ENCODE measurements at places on chromosomes 3 and 15.

GRCh38 chr15:35723852-35724251 is 177.9 kb upstream of the DPH6 start:
- DNase-seq, result no peak

DNA sequence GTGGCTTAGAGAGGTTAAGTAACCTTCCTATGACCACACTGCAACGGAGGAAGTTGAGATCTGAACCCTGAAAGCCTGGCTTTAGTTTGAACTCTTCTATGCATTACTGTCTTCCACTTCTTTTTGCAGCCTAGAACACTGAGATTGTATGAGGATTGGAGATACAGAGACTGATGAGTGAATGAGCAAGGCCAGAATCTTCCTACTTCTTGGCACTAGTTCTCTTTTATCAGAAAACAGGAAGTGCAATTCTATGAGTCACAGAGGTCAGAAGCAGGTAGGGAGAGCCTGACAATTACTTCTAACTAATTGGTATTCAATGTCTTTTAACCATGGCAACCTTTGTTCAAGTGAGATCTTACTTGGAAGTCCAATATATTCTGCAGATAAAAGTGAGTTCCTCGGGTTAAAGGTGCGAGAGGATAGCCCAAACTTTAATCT is 219.0 kb downstream of the SHQ1 start:
- DNase-seq, result peak; percentile 1

DNA sequence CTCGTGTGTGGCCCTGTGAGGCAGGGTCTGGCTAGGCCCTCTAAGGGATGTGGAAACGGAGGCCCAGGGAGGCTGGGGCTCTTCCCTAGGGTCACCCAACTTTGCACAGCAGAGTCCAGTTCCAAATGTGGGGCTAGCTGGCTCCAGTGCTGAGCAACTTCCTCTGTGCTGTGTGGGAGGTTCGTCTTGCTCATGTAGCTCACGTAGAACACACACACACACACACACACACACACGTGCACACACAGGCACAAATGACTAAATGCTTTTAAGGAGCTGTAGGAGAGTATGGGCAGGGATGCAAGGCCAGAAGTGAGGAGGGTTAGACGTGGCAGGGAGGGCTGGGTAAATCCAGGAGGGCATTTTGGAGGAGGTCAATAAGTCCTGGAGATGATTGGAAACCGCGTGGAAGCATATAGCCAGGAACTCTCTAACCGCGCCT is 213.8 kb downstream of the RPLP1 start:
- DNase-seq, result peak; percentile 33

DNA sequence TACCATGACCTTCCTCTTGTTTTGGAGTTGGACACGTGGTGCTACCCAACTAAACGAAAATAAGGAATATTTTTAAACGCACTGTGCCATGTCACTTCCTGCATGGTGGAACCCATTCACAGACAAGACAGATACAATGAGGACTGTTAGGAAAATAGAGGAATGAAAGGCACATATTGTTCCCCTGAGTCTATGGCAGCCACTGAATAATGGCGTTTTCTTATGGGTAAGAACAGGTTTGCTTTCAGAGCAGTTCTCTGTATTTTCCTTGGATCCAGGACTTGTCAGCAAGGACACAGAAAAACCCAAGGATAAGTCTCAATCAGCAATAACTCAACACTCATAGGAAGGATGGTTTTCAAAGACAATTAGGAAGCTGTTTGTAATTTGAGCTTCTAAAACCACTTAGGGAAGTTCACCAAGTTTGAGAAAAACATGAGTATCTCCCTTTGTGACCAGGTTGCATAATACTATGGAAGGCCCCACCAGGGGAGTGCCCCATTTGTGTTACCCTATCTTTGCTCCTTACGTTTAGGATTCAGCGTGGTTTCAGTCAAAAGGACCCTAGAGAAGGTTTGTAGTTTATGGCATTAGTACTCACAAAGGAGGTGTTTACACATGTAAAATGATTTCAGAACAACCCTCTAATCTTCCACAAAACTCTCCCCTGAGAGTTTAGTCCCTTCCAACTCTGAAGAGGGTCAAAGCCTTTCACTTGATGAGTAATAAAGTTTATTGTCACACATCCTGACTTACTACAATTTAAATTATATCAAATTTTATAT is 487.2 kb upstream of the ATP11B start:
- no peak for DNase-seq

DNA sequence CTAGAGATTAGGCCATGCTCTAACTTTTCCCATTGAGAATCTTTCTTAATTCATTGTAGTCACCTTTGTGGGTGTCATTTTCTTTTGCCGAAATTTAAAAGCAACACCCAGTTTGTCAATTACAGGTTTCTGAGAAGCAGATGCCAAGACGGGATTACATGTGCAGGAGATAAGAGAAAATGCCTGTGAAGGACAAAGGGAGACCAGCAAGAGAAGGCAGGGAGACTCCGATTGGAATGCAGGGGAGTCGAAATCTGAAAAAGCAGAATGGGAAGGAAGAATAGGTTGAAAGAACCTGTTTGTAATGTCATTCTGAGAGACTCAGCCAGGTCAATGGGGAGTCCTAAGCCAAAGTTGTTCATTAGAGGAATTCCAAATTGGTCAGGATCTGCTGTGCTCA is 3.6 kb upstream of the DPH6 start:
- no peak for DNase-seq

- peak; percentile 12 for DNase-seq
Observed at GRCh38 chr3:72445827-72446217, 402.4 kb downstream of the SHQ1 start.

- DNase-seq, result no peak
Observed at GRCh38 chr15:58065445-58066041, at the start of gene ALDH1A2. Gene ALDH1A2, minus strand, starts transcription at chr15:58065711. Its CDS starts 61 bp downstream, at chr15:58065650.

DNA sequence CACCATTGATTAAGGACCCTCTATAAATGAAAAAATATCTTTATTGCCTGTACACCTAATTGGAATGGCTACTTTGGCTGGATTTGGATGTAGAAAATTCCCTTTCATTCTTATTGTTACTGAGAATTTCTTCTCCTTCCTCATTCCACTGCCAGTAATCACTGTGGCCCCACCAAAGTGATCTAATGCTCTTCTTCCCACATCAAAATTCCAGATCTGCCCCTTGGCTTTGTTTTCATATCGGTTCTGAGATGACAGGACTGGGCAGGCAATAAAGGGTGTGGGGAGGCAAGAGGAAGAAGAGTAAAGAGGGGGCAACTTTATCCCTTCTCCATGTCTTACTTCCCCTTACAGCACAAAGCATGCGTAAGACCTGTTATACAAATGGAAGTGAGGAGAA is 2.1 kb downstream of the ANKUB1 start:
- no peak for DNase-seq

DNA sequence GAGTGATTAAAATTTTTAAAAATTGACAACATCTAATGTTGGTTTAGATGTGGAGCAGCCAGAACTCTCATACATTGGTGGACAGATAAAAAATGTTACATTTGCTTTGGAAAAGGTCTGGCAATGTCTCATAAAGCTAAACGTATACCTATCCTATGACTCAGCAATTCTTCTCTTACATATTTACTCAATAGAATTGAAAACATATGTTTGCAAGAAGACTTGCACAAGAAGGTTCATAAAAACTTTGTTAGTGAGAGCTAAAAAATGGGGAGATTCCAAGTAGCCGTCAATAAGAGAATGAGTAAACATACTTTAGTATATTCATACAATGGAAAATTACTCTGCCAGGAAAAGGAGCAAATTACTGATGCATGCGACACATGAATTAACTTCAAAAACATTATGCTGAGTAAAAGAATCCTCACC is 30.0 kb downstream of the MASP1 start:
- no peak for DNase-seq

DNA sequence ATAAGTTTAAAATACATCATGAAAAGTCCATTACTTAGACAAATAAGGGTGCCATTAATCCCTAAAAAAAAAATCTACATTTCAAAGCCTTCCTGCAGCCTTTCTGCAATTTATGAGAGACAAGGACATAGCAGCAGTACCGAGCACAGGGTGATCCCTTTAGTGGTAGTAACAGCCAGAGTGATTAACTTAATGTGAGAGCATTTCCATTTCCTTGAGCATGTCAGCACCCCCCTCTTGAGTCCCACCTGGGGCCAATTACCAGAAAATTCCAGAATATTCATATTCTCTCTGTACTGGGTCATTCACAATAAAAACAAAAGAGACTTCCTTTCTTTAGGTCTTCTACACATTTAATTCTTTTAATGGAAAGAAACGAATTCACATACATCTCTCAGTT is 546.9 kb upstream of the CCDC54 start:
- DNase-seq, result no peak

GRCh38 chr3:83632526-83632925 is 1326.3 kb upstream of the CADM2 start:
- DNase-seq, result no peak

- DNase-seq, result peak; percentile 20
Observed at GRCh38 chr3:190321789-190322603, at the start of gene CLDN1. Gene CLDN1, minus strand, starts transcription at chr3:190322446. Its CDS starts 240 bp downstream, at chr3:190322206.

- DNase-seq, result no peak
Observed at GRCh38 chr15:69628256-69629093, 175.9 kb downstream of the RPLP1 start.

DNA sequence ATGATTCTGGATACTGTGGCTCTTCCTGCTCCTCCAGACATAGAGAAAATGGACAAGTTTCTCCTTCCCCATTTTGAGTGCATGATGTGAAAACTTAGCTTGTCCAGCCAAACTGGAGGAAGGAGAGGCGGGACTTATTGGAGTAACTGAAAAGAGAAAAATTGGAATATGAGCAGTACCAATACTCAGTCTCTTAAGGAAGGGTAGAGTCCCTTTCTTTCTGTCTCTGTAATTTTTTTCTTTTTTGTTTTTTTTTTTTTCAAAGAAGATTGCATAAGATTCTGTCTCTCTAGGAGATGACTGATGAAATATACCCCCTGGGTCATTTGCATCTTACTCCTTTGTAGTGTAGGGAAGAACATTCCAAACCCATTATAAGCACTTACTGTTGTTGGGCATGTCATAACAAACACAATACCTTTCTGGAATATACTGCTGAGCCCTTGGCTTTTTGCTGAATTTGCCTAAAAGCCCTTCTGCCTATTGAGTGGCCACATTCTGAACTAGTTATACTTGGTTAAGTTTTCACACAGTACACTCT is 498.1 kb upstream of the TPRG1 start:
- no peak for DNase-seq

GRCh38 chr15:70795311-70795665 is 31.9 kb upstream of the UACA start:
- no peak for DNase-seq

DNA sequence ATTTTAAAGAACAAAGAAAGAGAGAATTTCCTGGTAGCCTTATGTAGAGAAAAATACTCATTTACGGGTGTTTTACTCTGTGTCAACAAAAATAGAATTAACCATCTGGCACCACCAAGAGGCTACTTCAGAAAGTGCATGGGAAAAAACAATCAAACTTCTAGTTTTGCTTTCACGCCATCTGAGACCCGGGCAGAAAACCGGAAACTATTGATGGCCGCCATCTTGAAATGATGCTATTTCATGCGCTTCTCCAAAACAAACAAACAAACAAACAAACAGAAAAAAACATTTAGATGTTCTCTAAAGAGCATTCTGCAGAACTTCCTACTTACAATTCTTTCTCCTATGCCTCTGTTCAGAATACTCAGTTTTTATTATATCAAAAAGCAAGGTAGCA is 49.4 kb upstream of the SYNPR start:
- peak; percentile 75 for DNase-seq

DNA sequence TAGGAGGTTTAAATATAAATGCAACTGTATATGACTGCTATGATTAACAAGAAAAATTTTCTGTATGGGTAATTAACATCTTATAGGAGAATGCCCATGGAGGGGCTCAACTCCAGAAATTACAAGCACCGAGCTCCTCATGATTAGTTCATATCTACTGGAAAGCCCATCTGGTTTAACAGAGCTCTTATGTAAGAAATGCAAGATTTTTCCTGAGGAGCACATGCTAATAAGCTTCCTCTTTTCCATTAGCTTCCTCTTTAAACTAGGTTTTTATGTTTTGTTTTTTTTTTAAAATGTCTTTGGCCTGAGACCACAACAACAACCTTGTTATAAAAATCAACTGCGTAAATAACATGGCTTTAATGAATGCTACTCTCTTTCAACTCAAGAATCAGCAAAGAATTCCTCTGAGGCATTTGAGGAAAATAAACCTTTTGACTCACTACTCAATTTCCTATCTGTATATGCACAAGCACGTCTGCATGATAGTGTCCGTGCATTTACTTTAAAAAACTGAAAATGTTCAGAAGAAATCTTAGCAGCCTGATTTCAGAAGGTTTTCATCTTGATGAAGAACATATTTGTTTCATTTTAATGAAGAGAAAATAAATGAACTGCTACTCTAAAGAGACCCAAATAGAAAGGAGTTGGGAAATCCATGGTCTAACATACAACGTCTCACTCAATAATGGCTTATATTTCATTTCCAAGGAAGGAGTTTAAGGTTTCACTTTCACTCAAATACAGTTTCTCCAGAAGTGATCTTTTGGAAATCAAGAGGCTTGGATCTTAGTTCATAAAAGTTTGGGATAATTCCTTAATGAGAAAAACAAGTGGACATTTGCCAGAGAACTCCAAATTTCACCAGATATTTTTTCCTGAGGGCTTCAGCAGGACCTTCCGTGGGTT is 180.8 kb downstream of the KCNAB1 start:
- DNase-seq, result no peak

- no peak for DNase-seq
Observed at GRCh38 chr15:88794001-88794400, 9.2 kb upstream of the ACAN start.

GRCh38 chr3:152243721-152244516 is 24.8 kb upstream of the MBNL1 start:
- peak; percentile 91 for DNase-seq

- no peak for DNase-seq
Observed at GRCh38 chr15:77824361-77825251, 191.9 kb upstream of the LINGO1 start.

DNA sequence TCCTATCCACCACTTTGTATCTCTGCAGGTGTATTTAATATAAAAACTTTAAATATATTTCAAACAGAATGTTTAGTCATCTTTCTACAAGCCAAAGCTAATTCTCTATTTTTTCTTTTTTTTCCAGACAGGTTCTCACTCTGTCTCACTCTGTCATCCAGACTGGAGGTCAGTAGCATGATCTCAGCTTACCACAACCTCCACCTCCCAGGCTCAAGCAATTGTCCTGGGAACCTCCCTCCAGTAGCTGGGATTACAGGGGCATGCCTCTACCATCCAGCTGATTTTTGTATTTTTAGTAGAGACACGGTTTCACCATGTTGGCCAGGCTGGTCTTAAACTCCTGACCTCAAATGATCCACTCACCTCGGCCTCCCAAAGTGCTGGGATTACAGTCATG is 202.6 kb downstream of the VGLL3 start:
- DNase-seq, result no peak

DNA sequence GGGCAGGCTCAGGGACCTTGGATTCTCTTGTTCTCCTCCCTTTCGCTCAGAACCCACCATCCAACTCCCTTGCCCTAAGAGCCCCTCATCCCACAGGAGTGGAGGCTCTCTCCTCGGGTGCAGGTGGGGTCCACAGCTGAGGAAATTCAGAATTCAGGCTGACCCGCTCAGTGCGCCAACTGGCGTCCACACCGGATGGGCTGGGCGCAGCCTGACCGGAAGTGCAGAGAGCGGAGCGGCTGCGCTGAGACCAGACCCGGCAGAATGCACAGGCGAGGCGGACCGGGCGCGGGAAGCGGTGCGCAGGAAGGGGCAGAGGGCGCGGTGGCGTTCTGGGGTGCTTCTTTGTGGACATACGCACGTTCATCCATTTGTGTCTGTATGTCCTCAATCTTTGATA is 210.4 kb upstream of the NDN start:
- no peak for DNase-seq

Measured in NAMALWA (cell line).